ENCODE measurements at places on chromosomes 11 and 22. TPM values are rescaled to one million over a fixed set of nuclear protein-coding genes. Genes with fewer than 3 reads are reported as not detected.

DNA sequence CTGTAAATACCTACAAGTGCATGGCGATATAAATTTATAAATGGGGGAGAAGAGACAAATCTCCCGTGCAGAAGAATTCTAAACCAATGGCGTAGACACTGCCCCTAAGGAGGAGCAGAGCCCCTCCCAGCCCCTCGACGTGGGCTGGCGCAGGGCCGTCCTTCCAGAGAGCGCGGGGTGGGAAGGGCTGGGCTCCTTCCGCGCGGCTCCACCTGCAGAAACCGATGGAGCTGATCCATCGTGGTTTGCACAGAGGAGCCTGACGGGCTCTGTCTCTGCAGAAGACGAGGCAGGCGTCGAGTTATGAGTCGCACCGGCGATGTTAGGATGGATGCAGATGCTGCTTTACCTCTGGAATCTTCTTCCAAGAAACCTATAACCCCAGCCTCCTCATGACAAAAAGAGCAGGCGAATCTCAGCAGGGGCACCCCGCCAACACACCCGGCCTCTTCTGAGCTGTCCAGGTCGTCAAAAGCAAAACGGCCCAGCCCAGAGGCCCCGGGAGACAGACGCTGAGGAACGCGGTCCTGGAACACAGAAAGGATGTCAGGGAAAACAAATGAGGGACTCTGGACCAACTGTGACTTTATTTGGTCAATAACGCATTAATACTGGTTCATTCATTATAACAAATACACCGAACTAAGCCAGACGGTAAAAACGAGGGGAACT lies 11.0 kb upstream of the B4GALNT4 start:
- H3K4me3 ChIP-seq = no peak overlapping the region
- no peaks in the 10 kb centered on the region for H3K4me1 ChIP-seq

- no peak overlapping the region for H3K27ac ChIP-seq
- no peaks in the 10 kb centered on the region for H3K27me3 ChIP-seq
- no peaks in the 10 kb centered on the region for H3K36me3 ChIP-seq
- no peak for DNase-seq
These were observed 94.1 kb upstream of the PRDM11 start for GRCh38 chr11:45052361-45052760.

DNA sequence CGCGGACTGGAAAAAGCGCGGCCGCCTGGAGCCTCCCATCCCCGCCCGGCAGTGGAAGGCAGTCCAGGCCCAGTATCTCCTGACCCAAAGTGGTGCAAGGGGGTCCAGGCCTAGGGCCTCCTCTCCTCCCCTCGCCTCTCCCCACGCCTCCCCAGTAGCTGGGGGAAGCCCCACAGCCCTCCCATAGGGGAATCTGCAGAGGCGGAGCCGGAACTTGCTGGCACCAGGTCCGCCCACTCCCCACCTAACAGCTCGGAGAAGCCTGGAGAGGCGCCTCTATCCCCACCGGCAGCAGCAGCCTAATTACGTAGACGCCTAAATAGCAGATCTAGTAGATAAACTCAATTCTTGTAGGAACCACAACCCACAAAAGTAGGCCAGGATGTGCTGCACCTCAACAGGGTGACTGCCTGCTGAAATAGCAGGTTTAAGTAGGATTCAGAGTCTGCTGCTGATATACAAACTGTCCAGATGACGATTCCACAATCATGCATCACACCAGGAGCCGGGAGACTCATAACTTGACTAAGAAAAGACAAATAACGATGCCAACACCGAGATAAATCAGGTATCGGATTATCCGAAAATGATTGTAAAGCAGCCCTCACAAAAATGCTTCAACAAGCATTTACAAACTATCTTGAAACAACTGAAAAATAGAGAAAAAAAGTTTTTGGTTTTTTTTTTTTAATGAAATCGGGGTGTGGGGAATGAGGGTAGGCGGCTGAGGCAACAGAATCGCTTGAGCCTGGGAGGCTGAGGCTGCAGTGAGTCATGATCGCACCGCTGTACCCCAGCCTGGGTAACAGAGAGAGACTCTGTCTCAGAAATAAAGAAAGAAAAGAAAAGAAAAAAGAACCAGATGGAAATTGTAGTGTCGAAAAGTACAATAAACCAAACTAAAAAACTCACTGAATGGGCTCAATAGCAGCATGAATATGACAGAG lies 11.4 kb upstream of the BRD1 start:
- no peaks in the 10 kb centered on the region for H3K4me1 ChIP-seq
- no peaks in the 10 kb centered on the region for H3K36me3 ChIP-seq
- H3K4me3 ChIP-seq = no peak overlapping the region
- no peaks in the 10 kb centered on the region for H3K27me3 ChIP-seq

- no peaks in the 10 kb centered on the region for H3K4me1 ChIP-seq
- no peaks in the 10 kb centered on the region for H3K36me3 ChIP-seq
- H3K4me3 ChIP-seq = no peak overlapping the region
- no peak overlapping the region for H3K27ac ChIP-seq
- H3K27me3 ChIP-seq = no peaks in the 10 kb centered on the region
These were observed 92.2 kb downstream of the STK33 start for GRCh38 chr11:8501836-8502235.

DNA sequence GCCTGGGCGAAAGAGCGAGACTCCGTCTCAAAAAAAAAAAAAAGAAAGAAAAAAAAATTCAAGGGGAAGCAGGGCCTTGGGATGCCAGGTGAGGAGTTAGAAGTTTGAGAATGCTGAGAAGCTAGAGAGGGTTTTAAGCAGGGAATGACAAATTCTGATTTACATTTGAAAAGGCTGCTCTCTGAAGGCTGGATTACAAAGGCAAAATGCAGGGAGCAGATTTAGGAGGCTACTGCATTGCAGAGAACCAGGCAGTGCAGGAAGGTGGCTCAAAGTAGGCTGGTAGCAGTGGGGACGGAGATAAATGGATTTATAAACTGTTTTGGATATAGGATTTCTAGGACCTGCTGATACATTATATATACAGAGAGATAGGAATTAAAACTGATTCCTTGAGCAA lies 66.6 kb downstream of the KCNC1 start:
- no peaks in the 10 kb centered on the region for H3K27me3 ChIP-seq
- no peak overlapping the region for H3K27ac ChIP-seq
- no peaks in the 10 kb centered on the region for H3K36me3 ChIP-seq
- no peaks in the 10 kb centered on the region for H3K4me1 ChIP-seq

- no peak for DNase-seq
- H3K27me3 ChIP-seq = no peaks in the 10 kb centered on the region
- no peaks in the 10 kb centered on the region for H3K36me3 ChIP-seq
- no peak overlapping the region for H3K27ac ChIP-seq
- H3K4me3 ChIP-seq = no peak overlapping the region
These were observed 4.7 kb upstream of the POLD4 start for GRCh38 chr11:67357831-67358670.

DNA sequence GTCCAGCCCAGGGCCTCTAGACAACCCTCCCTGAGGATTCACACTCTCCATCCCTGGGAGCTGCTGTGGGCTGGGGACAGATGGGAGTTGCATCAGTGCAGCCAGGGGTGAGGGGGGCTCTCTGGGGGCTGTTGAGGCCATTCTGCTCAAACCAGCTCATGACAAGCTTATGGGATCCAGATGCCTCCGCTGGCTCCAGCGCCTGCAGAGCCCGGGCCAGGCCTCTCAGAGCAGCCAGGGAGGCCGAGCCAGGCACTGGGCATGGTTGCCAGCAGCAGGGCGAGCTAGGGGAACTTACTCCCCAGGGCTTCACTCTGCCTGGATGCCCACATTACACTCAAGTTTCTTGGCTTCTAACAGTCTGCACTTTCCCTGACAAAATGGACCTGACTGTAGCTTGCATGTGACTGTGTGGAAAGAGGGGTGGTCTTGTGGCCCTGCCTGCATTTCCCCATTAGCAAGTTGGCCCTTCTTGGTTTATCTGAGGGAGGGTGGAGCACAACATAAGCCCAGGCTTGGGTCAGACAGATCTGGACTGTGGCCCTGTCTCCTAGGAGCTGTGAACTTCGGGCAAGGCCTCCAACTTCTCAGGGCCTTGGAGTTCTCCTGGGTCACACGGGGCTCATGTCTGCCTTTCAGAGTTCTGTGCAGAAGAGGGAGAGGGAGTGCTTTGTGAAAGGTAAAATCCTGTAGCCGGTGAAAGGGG lies 34.5 kb upstream of the CYB5R3 start:
- H3K4me3 ChIP-seq = no peak overlapping the region
- peaks cover 8% of the 10 kb centered on the region for H3K4me1 ChIP-seq
- DNase-seq = no peak
- no peaks in the 10 kb centered on the region for H3K36me3 ChIP-seq
- no peaks in the 10 kb centered on the region for H3K27me3 ChIP-seq
- H3K27ac ChIP-seq = no peak overlapping the region

DNA sequence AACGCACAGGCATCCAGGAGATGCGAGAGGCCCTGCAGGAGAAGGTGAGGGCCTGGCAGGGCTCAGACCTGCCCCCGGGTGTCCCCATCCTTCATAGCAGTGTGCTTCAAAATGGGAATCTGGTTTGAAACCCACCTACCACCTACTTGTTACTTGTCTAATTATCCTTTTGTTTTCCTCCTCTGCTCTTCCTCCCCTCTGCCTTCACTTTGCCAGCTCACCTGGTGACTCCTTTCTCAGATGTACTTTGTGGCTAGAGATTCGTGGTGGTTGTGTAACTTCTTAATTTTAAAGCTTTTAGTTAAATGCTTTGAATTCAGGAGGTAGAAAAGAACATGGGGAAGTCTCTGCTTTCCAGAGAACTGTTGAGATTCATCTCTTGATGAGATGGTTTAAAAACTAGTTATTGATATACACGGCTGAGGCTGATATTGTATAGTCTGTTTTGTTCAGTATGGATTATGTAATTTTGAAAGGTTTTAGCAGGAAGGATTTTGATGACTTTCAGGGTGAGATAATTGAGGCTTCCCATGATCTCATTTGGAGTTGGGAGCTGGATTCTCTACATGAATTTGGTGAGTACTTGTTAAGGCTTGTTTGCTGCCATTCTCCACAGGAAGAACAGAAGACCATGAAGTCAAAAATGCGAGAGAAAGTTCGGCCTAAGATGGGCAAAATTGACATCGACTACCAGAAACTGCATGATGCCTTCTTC lies 8.0 kb downstream of the SF3B2 start:
- H3K36me3 ChIP-seq = peaks cover 41% of the 10 kb centered on the region
- H3K27ac ChIP-seq = no peak overlapping the region
- DNase-seq = no peak
- H3K4me1 ChIP-seq = peaks cover 4% of the 10 kb centered on the region
- no peak overlapping the region for H3K4me3 ChIP-seq

GRCh38 chr11:14698771-14699170 lies 55.2 kb downstream of the PDE3B start:
- DNase-seq = no peak
- no peak overlapping the region for H3K27ac ChIP-seq
- no peaks in the 10 kb centered on the region for H3K27me3 ChIP-seq
- H3K4me1 ChIP-seq = no peaks in the 10 kb centered on the region
- H3K36me3 ChIP-seq = no peaks in the 10 kb centered on the region

GRCh38 chr11:128530118-128531074 lies 57.0 kb downstream of the ETS1 start:
- no peaks in the 10 kb centered on the region for H3K4me1 ChIP-seq
- H3K36me3 ChIP-seq = no peaks in the 10 kb centered on the region
- H3K27me3 ChIP-seq = no peaks in the 10 kb centered on the region

DNA sequence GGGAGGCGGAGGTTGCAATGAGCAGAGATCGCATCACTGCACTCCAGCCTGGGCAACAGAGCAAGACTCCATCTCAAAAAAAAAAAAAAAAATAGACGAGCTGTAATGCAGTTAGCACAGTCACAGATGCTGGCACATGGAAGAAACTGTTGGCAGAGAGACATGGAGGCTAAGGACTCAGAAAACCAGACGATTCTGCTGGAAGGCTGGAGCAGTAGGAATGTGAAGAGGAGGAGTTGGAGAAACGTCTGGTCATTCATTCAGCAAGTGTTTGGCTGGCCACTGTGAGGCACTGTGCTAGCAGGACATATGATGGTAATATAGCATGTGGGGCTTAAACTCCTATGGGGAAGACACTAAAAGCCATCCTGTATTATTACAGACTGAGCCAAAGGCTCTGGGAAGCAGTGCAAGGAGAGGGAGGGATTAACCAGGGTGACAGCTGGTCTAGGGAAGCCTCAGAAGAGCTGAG lies 5.0 kb downstream of the UQCR10 start:
- H3K27me3 ChIP-seq = no peaks in the 10 kb centered on the region
- H3K4me3 ChIP-seq = no peak overlapping the region
- H3K27ac ChIP-seq = no peak overlapping the region
- peaks cover 10% of the 10 kb centered on the region for H3K4me1 ChIP-seq
- H3K36me3 ChIP-seq = peaks cover 6% of the 10 kb centered on the region

DNA sequence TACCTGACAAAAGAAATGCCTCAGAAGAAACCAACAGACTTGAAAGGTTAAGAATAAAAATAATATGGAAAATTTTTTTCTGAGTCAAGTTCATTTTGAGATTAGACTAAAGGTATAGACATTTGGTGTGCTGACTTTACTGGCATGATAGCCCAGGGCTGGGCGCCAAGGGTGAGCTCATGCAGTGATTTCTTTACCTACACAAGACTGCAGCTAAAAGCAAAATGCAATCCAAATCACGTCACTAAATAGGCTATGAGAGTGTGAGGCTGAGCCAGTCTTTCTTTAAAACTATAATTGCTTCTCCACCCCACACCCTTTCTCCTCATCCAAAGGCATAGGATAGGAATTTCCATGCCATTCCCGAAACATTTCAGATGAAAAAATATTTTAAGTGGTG lies 196.5 kb downstream of the FAM76B start:
- peaks cover 24% of the 10 kb centered on the region for H3K4me1 ChIP-seq
- no peak overlapping the region for H3K4me3 ChIP-seq
- H3K27ac ChIP-seq = no peak overlapping the region
- DNase-seq = peak; percentile 33
- H3K27me3 ChIP-seq = no peaks in the 10 kb centered on the region
- no peaks in the 10 kb centered on the region for H3K36me3 ChIP-seq

- no peak overlapping the region for H3K27ac ChIP-seq
- no peaks in the 10 kb centered on the region for H3K27me3 ChIP-seq
- DNase-seq = no peak
- no peaks in the 10 kb centered on the region for H3K36me3 ChIP-seq
These were observed 19.0 kb upstream of the LIMK2 start for GRCh38 chr22:31193092-31193491.

Gene QSER1
- 12.8 TPM for total RNA-seq

Gene C11orf52
- total RNA-seq = 10.1 TPM

Gene SHISA8
- not detected for total RNA-seq

Gene CD82
- total RNA-seq = 18.9 TPM

Gene TBX1
- total RNA-seq = 0.37 TPM

Gene SYT7
- 31.5 TPM for total RNA-seq

Data from right lobe of liver (tissue), 6 donors.